ENCODE measurements at places on chromosomes 1 and 21.

GRCh38 chr1:232335261-232335660 is 294.7 kb downstream of the SIPA1L2 start:
- no peak for DNase-seq

DNA sequence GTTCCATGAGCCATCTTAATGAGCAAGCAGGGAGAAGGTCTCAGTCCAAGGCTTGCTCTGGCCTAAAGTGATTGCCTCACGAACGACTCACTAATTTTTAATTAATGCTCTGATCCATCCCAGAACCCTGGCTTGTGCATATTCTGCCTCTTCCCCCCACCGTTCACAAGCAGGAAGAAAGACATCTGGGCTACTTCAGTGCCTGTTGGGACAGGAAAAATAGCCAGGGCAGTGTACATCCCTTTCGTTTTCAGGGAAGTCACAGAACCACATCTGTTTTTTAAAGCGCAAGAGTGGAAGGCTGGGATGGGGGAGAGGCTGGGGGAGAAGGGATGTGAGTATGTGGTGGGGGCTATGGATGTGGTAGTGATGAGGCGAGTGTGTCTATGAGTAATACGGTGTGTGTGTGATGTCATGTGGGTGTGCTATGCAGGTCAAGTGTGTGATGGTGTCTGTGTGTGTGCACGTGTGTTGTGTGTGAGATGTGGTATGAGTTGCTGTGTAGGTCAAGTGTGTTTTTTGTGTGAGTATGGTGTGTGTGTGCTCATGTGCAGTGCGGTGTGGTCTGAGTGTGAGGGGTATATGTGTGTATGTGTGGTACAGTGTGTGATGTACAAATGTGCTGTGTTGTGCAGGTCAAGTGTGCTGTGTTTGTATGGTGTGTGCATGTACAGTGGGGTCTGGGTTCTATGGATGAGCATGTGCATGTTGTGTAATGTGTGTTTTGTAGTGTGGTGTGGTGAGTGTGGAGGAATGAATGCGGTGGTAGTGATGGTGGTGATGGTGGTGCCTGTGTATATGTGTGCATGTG is 64.9 kb upstream of the SYT6 start:
- DNase-seq, result no peak

DNA sequence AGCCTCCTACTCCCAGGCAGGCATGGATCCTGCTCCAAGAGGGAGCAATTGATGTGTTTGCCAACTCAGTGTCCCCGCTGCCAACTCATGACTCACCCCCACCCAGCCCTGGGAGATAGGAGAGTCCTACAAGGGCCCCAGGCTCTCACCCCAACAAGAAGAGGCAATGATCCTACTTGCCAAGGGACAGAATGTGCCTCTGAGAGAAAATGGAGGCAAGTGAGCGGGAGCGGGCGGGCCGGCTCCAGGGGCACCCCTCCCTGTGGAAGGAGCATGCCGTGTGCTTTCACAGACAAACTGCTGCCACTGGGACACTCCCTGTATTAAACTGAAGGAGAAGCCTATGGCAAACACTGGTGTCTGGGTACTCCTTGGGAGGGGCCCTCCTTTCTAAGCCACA is 16.7 kb downstream of the PKP1 start:
- no peak for DNase-seq

- DNase-seq, result no peak
These were observed 14.4 kb downstream of the PRDX6 start for GRCh38 chr1:173491508-173491907.

DNA sequence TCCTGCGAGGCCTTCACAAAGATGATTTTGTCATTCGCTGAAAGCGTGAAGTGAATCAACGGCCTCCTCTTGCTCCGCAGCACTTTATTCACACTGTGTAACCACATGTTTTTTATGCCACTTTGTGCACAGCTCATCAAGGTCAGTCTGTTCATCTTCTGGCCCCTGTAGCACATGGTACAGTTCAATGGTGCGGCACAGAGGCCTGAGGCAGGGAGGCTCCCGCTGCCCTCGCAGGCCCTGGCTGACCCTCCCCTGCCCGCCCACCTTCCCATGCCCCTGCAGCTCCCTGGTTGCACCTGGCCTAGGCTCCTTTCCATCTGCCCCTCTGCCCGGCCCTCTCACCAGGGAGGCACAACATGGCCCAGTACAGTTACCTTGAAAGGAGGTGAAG is 87.5 kb downstream of the CD247 start:
- DNase-seq, result no peak

Data from HEK293T (cell line).